Kidney (tissue), 22 donors: ENCODE measurements at places on chromosomes 3 and 15. TPM values are rescaled to one million over a fixed set of nuclear protein-coding genes. Genes with fewer than 3 reads are reported as not detected.

- no peak for DNase-seq
Observed at GRCh38 chr3:131972091-131972490, 62.7 kb downstream of the CPNE4 start.

DNA sequence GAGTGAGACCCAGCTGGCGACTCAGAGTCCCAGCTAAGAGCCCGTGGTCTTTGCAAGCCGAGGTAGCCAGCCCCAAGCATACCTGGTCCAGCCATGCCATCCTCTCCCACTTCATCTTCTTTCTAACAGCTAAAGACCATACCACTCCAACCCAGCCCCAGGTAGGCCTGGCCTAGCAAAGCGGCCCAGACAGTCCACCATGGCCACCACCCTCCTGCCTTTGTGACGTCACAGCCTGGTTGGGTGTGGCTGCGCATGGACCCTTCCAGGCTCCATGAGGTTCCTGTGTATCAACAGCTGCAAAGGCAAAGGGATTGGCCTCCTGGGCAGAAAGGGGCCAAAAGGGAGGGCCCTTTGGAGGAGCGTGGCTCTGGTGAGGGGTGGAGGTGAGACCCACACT lies 4.1 kb downstream of the NTRK3 start:
- DNase-seq, result no peak

GRCh38 chr3:148389916-148390315 lies 307.8 kb upstream of the AGTR1 start:
- DNase-seq, result no peak

GRCh38 chr3:188792793-188793192 lies 379.0 kb upstream of the TPRG1 start:
- peak; percentile 36 for DNase-seq

GRCh38 chr15:78004919-78005634 lies 72.4 kb downstream of the TBC1D2B start:
- peak; percentile 54 for DNase-seq

The COL7A1 gene
- 13.1 TPM for total RNA-seq

DNA sequence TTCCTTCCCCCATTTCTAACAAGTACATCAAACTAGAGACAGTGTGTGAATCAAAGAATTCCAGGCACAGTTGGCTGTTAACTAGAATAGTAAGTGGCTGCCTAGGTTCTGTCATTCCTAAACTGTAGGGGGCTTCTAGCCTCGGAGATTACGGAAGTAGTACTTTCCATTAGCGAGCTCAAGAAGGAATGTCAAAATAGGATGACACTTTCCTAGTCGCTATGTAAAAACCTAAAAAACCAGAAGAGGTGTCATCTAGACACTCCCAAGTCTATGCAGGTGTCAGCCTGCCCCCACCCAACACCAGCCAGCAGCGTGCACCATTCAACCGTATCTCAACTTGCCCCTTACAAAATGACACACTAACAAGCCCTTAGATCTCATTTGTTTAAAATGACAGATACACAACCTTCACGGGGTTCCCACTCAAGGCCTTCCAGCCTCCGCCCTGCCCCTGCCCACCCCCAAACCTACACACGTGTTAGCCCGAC lies 874 bp downstream of the INO80 start:
- DNase-seq, result peak; percentile 26
